Glutamatergic neuron (in vitro differentiated cells): ENCODE measurements at places on chromosomes 3 and 15.

- DNase-seq, result no peak
Measured at GRCh38 chr3:167102071-167102470, 278.0 kb downstream of the ZBBX start.

DNA sequence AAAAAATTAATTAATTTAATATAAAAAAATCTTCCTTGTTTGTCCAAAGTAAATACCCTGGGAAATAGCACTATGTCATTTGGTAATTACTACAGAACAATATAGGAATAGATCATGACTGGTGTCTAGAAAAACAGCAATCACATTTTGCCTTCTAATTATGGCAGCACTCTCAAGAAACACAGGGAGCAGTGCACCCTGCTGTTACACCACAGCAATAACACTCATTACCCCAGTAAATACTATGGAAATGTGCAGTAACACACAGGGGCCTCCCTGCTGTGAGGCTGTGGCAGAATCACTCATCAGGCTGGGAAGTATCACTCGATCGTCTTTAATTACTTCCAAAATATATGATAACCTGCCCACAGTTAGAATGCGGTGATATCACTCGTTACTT, 646.0 kb downstream of the TUSC7 start:
- DNase-seq, result peak; percentile 44

DNA sequence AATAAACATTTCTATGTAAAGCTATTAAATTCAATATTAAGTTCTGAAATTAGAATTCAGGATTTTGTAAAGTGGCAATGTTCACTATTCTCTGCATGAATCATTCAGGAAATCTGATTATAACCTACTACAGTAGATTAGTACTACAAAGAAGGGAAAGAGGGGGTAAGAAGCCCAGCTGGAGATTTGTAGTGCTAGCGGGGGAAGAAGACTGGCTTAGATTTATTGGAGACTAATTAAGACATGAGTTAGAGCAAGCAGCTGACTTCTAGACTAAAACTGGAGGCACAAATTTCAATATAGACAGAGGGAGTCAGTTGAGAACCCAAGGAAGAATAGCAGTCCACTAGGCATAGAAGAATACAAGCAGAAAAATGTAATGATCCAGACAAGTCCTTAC, 55.8 kb upstream of the SETMAR start:
- no peak for DNase-seq

GRCh38 chr15:91258415-91258759, 158.3 kb downstream of the SV2B start:
- DNase-seq, result no peak

- DNase-seq, result no peak
Measured at GRCh38 chr3:165814380-165814779, 22.8 kb downstream of the BCHE start.
